ENCODE measurements at places on chromosomes 3 and 15.
A peak's percentile ranks its signal among the peaks of the same experiment; 100 is the strongest.

DNA sequence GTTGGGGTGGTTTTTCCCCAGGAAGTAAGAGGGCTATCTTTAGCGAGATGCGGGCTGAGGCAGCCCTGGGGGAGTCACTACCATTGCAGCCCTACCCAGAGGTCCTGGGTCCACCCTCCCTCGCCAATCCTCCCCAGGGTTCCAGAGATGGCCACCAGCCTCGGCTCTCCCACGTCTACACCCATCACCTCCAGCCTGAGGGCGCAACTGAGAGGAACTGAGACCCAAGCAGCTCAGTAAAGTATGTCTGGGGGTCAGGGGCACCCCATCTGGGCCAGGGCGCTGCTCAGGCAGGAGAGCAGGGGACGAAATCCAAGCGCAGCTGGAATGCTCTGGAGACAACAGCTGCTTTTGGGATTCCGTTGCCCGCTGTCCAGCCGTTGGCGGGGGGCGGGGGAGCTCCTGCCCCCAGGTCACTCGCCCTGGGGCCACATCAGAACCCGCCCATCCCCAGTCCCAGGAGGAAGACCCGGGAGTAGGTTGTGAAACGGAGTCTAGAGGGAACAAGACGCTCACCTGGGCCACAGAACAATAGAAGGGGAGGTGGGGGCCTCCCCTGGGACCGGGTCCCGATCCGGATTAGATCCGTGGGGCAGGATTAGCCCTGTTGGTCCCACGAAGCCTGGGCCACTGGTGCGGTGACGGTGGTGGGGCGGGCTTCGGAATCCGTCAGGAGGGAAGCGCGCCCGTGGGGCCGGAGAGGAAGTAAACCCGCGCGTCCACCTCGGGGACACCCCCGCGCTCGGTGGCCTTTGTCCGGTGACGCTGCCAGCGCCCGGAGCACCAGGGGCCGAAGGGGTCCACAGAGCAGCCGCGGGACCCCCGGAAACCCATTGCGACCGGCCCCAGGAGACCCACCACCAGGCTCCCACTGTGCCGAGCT, 1.4 kb upstream of the NDUFAF3 start:
- no peak for DNase-seq

- DNase-seq = no peak
Measured at GRCh38 chr3:51588724-51589123, 50.2 kb downstream of the RAD54L2 start.

GRCh38 chr3:125107363-125107762, 51.6 kb upstream of the HEG1 start:
- DNase-seq = no peak

GRCh38 chr3:54138937-54139547, 16.7 kb downstream of the CACNA2D3 start:
- DNase-seq = no peak

DNA sequence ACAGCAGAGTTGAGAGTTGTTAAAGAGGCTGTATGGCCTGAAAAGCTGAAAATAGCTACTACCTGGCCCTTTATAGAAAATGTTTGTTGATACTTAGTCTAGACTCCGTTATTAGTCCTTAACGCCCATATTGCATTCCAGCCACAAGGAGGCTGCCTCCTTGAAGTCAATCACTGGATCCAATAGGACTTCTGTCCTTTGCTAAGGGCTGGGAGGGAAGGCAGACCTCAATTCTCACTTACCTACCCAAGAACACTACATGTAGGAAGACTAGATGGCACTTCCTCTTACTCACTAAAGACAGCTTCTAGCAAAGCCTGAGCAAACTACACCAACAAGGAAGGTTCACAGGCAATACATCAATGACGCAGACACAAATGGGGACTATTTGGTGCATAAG, 139.5 kb upstream of the HACD2 start:
- DNase-seq = no peak

DNA sequence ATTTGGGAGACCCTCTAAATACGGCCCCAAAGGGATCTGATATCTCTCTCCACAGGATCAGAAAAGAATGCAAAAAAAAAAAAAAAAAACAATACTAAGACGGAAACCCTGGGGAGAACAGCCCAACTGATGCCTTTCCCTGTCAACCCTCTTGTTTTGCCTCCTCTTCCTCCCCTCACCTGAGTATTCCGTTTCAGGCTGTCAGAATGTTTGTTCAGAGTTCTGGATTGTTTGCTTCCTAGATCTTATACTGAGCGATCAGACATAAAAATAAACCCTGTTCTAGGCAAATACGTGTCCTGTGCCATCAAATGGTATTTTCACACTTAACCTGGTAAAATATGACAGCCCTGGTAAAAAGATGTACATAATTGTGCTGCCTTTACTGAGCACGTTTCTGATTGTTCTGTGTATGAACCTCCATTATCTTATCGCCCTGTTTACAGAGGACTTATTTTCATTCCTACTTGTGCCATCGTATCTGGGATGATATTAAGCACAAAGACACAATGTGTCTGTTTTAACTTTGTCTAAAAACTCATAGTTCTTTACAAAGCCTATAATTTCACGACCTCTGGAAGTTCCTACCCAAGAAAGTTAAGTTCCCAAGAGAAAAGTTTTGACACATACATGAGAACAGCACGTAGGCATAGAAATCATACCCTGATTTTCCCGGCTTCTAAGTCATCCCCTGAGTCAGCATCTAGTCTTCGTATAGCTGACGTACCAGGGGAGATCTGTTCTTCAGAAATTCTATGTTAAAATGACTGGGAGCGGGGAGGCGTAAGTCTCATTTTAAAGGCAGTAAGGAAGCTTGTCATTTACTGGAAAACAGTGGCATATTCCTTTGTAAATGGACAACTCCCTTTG, 856 bp downstream of the ZBTB38 start:
- no peak for DNase-seq

GRCh38 chr15:72342385-72342784, 22.4 kb upstream of the CELF6 start:
- no peak for DNase-seq

- no peak for DNase-seq
Measured at GRCh38 chr3:169505577-169506230, 157.8 kb downstream of the MECOM start.

DNA sequence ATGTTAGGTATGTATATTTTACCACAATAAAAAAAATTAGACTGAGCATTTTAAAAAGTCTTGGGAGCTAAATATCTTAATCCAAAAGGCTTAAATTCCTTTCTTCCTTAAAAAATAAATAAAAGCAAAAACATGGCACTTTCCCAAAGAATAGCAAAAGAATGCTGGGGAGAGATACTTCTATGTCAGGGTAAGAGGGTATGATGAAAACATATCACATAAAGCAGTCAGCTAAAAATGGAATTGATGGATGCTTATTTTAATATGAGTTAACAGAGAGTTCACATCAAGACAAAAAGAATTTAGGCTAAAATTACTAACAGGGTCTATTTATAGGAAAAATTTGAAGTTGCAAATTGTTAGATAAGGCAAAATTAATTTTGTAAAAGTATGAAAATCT, 141.0 kb downstream of the MYLK start:
- no peak for DNase-seq

GRCh38 chr3:158103081-158103886, 2.9 kb downstream of the SHOX2 start:
- no peak for DNase-seq

DNA sequence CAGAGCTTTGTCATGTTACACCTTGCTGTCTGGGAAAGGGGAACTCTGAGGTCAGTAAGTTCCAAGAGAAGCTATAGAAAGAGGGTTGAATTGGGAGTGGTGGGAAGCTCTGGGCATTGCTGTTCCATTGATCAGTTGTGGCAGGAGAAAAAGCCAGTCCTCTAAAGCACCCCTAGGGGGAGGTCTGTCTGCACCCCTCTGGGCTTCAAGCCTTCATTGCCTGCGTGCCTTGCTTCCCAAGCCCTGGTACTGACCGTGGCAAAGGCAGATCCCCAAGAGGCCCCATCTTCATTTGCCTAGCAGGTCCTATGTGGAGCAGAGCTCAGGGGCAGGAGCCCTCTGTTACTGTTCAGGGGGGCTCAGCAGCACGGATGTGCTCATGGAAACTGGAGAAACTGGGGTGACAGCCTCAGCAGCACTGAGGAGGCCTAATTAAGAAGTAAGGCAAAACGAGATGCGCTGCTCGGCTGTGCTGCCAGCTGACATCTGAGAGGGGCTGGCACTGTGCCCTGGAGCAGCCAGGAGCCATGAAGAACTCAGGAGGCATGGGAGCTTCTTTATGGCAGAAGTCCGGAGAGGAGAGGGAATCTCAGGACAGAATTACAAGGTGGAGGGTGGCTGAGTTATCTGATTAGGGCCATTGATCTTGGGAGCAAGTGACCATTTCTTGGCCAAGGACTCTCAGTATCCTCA, 270.9 kb downstream of the RPLP1 start:
- no peak for DNase-seq

DNA sequence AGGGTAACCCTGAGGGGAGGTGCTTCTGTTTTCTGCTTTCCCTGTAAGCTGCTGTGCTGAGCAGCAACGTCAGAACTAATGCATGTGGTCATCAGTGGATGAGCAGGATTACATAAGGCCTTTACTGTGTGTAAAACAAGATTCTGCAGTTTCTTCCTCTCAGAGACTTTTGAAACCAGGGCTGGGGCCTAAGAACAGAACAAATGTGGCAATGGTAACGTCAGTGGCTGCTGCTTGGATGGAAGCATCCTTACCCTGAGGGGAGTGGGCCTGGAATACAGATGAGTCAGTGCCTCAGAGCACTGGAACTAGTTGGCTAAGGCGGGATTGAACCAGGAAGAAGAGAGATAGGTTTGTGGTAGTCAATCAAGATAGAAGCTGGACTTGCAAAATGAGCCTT, 180.2 kb upstream of the KCNH8 start:
- DNase-seq = no peak

DNA sequence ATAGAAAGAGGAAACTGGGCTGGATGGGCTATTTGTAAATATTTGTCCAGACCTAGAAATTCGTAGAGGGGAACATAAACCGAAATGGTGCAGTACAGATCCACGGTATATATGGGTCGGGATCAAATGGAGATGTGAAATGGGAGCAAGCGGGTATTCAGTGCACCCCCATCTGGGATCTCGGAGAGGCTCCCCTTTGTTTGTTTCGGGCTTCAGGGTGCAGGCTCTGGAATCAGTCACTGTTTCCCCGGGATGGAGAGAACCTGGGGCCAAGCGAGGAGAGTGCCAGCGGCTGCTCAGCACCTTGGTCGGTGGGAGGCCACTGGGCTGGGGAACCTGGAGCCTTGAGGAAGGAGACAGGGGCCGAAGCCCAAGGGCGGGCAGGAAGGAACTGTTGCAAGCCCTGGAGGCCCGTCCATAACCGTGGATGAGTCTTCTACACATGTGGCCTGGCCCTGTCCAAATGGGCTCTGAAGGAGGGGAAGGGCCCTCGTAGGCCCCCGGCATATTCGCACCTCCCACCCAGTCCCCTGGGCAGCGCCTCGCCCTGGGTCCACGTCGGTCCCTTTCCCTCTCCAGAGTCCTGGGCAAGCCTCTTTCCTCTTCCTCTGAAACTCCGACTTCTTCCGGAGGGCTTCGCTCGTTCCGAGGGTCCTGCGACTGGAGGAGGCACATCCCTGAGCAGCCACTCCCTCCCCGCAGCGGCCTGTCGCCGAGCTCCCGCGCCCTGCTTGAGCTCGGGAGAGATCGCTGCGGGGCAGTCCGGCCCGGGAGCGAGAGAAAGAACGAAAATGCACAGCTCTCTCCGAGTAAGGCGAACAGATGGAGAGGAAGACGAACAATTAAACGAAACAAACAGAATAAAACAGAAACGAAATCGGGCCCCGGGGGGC, 3.0 kb downstream of the ISL2 start:
- DNase-seq = no peak

DNA sequence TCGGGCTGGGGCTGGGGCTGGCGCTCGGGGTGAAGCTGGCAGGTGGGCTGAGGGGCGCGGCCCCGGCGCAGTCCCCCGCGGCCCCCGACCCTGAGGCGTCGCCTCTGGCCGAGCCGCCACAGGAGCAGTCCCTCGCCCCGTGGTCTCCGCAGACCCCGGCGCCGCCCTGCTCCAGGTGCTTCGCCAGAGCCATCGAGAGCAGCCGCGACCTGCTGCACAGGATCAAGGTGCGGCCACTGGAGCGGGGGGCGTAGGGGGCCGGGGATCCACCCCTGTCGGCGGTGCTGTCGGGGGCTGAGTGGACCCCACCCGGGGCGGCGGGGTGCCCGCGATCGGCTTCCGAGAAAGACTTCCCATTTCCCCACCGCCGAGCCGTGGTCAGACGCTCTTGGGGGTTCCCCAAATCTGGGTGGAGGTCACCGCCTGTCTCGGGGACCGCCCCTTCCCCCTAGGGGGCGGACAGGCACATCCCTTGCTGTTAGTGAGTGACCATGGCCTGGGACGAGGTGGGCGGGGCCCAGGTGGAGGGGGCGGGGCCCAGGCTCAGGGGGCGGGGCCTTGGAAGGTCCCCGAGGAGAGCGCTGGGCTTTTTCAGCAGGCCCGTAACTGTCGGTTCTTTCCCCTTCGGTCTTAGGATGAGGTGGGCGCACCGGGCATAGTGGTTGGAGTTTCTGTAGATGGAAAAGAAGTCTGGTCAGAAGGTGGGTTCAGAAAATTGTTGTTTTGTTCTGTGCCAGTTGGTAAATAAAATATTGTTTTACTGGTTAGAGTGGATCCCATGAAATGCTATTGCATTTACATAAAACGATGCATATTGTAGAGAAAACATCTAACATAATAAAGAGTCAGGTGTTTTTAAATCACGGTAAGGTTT, 578 bp downstream of the LACTB start:
- DNase-seq = peak; percentile 71

DNA sequence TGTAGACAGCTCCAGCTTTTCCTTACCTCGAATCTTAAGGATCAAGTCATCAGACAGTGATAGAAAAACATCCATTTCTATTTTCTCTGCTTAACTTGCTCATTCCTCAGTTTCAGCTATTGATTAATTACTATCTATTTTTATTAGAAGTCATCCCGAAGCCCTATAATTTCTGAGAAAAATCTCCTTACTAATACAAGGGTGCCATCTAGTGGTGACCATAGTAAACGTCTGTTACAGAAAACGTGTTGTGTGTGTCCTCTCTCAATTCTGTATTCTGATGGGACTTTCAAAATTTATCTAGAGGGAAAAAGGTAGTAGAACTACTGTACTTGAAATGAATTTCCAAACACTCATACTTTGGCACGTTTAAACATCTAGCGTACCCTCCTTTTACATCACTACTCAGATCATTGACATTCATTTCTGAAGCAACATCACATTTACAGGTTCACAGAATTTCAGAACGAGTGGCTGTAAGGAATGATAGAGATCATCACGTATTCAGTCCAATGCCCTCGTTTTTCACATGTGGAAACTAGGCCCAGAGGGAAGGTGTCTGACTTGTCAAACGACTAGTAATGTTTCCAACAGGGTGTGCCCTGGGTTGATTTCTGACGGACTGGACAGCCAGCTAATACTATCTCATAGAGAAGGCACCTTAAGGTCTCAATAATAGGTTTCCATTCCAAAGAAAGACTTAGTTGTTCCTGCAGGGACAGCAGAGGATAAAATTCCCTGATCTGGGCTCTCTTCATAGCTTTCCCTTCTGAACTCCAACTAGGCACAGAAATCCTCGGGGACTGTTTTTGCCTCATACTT, 25.6 kb downstream of the HACD2 start:
- DNase-seq = no peak

GRCh38 chr15:65926899-65927298, 57.6 kb downstream of the RAB11A start:
- DNase-seq = no peak

DNA sequence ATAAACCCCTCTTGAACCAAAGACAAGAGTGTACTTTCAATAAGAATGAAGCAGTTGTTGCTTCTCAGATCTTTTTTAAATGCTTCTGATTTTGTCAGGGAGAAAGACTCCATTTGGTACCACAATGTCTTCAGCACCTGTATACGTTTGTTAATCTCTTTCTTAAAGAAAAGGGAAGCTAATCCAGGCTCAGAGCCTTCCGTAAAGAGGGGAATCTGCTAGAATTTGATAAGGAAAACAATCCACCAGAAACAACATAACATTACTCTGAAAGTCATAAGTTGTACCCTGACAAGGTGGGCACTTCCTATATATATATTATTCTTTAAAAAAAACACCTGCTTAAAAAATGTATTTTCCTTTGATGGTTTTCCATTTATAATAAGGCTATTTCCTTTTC, 19.8 kb downstream of the SH3BP5 start:
- DNase-seq = no peak

Data from dorsolateral prefrontal cortex (tissue), 122 donors.